ENCODE measurements at places on chromosomes 11 and 22.

DNA sequence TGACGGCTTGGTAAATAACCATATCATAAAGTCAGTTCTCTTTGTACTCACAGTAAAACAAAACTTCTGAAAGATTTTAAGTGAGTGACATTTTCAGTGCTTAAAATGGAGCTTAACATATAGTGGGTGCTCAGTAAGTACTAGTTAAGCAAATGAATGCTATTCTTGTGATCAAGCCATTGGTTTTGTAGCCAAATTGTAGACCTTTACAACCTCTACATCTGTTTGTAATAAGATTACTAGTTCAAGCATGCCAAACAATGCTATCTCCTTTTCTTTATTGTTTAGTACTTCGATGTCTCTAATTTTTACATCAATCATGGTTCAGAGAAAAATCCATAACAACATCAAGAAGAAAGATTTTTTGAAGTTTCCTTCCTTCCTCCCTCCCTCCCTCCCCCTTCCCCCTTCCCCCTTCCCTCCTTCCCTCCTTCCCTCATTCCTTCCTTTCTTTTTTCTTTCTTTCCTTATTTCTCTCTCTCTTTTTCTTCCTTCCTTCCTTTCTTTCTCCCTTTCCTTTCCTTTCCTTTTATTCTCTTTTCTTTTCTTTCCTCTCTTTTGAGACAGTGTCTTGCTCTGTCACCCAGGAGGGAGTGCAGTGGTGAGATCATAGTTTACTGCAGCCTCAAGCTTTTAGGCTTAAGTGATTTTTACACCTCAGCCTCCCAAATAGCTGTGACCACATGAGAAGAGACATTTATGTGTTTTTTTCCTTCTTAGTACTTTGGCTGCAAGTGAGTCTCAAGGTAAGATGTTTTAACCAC, 5.7 kb upstream of the OR51B4 start:
- no peak for DNase-seq

GRCh38 chr11:82988936-82989627, 82.6 kb downstream of the RAB30 start:
- DNase-seq = no peak

- no peak for DNase-seq
These were observed 607 bp upstream of the ROBO4 start for GRCh38 chr11:124898263-124898680.

DNA sequence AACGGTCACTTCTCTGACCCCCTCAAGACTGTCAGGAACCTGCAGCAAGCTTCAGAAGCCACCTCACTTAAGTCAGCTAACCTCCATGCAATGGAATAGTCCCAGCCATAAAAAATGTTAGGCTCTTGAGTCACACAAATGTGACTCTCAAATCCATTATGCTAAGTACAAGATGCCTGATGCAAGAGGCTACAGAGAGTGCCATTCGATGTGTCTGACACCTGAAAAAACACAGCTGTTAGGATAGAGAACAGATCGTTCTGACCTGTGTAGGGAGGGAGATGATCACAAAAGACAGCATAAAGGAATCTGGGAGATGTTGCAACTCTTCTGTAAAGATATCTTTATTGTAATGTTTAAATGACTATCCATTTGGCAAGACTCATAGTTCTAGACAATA, 712.4 kb downstream of the TBC1D22A start:
- DNase-seq = no peak

- no peak for DNase-seq
These were observed 66.4 kb upstream of the KCNQ1OT1 start for GRCh38 chr11:2766166-2766565.

GRCh38 chr22:46587061-46587460, 33.1 kb upstream of the GRAMD4 start:
- DNase-seq = no peak

- DNase-seq = no peak
These were observed 6.0 kb downstream of the P2RX6 start for GRCh38 chr22:21020802-21021429.

GRCh38 chr22:19918332-19919106, 23.1 kb upstream of the COMT start:
- DNase-seq = no peak

- no peak for DNase-seq
These were observed 971 bp downstream of the TUBGCP6 start for GRCh38 chr22:50243685-50244419.

DNA sequence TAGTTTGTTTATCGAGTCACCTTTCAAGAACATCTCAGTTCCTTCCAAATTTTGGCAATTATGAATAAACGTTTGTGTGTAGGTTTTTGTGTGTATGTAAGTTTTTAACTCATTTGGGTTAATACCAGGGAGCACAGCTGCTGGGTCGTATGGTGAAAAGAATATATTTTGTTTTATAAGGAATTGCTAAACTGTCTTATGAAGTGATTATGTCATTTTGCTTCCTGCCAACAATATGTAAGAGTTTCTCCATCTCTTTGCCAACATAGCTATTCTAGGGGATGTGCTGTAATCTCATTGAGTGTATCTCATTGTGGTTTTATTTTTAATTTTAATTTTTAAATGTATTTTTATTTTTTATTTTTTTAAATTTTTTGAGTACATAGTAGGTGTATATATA, 27.3 kb downstream of the BCL2L13 start:
- no peak for DNase-seq

GRCh38 chr22:42649246-42650099, at the start of gene CYB5R3:
CYB5R3 (minus strand) TSS chr22:42649392; CDS start chr22:42649315, 77 bp downstream.
- DNase-seq = peak; percentile 56

DNA sequence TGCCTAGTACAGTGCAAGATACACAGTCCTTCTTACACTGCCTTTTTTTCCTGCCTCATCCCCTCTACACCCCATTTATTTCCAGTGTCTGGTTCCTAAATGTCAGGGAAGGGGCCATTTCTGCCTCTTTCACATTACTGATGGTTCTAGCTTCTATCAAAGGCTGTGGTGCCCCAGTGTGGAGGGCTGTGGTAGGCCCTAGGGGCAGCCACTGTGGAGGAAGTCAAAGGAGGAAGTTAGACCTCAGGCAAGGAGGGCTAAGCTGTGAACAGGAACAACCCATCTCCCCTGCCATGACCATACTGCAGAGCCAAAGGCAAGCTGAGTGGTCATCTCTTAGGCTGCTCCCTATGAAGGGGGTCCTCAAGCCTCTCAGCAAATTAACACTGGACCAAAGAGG, 81.9 kb upstream of the CRTAM start:
- no peak for DNase-seq

DNA sequence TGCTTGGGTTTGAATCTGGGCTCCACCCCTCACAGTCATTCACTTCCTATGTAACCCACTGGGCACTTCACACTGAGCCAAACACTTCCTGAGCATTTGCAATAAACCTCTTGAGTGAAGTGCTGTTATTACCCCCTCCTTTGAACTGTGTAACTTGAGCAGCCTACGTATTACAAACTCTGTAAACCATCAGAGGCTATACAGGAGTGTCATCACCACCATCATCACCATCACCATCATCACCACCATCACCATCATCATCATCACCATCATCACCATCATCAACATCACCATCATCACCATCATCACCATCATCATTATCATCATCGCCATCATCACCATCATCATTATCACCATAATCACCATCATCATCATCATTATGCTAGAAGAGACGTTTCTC, 18.4 kb downstream of the RTL6 start:
- DNase-seq = no peak

DNA sequence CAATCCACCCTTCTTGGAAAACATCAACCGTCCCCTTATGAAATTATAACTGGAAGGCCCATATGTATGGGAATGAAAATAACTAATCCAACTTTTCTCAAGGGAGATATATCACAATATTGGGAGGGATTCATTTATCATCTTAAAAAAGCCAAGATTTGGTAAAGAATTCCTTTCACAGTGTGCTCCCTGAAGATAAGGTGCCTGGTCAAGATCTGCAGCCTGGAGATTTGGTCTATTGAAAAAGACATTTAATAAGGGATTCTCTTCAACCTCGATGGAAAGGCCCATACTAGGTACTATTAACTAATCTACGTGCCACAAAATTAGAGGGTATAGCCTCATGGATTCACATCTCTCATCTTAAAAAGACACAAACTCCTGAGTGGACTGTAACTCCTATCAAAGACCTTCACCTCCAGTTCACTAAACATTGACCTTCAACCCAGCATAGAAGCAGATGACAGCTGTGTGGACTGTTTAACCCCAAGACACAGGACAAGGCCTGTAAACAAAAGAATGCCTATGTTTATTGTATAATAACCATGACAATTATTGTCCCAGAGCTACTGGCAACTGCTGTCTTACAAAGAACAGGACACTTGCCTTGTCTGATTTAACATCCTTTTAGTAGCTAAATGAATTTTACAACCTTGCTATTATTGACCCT, 4.8 kb upstream of the FDX1 start:
- DNase-seq = no peak

- DNase-seq = no peak
These were observed 35.2 kb upstream of the RIC3 start for GRCh38 chr11:8204025-8204424.

GRCh38 chr11:115912484-115912945, 408.3 kb upstream of the CADM1 start:
- DNase-seq = no peak

DNA sequence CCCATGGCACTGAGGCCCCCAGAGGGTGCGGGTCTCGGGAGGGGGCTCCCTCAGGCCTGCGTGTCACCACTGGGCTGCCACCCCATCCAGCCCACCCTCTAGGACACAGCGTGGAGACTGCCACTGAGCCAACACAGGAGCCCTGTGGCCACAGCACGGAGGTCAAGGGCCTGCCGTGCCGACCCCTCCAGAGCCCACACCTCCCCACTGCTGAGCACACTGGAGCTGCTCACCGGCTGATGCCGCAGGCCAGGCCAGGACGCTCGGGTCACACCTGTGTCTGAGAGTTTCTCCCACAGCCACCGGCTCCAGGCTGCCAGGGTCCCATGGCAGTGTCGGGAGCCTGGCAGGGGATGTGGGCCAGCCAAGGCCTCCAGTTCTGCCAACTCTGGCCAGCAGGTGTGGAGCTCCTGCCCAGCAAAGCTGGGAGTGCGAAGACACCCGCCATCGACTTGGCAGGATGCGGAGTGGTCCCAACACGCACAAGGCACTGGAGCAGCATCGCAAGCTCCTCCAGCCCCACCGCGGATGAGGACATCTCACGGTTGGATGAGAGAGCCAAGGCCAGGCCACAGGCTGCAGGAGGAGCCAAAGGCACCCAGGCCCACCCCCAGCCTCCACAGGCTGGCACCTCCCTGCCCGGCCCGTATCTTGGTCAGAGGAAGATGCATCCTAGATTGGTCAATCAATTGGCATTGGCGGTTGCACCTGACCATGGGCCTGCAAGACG, 187.1 kb downstream of the BRD1 start:
- no peak for DNase-seq
